Brain pericyte (primary cell): ENCODE measurements at places on chromosomes 4 and X.

- no peak for DNase-seq
Observed at GRCh38 chrX:11196476-11196875, 85.3 kb downstream of the HCCS start.

- DNase-seq: no peak
Observed at GRCh38 chrX:123749643-123750042, 16.8 kb upstream of the THOC2 start.

GRCh38 chr4:126364311-126364911 lies 1049.7 kb downstream of the FAT4 start:
- DNase-seq: peak; percentile 27

GRCh38 chr4:94673961-94674360 lies 83.8 kb upstream of the BMPR1B start:
- DNase-seq: no peak
